ENCODE measurements at places on chromosomes 5 and 9. TPM values are rescaled to one million over a fixed set of nuclear protein-coding genes. Genes with fewer than 3 reads are reported as not detected.
A peak's percentile ranks its signal among the peaks of the same experiment; 100 is the strongest.

DNA sequence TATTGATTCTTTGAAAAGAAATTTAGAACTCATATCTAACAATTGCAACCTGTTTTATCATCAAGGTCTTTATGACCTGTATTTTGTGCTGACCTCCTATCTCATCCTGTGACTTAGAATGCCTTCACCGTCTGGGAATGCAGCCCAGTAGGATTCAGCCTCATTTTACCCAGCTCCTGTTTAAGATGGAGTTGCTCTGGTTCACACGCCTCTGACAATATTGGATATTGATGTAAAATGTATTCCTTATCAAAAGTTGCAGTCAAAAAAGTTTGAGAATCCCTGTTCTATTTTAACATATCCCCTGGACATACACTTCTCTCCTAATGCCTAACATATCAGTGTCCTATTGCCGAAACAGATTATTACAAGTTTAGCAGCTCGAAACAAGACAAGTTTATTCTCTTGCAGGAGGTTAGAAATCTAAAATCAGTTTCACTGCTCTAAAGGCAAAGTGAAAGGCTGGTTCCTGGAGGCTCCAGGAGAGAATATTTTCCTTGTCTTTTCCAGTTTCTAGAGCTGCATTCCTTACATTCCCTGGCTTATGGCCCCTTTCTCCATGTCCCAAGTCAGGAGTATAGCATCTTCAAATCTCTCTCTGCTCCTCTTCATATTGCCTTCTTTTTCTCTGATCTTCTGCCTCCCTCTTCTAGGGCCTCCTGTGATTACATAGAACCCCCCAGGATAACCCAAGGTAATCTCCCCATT is 31.5 kb upstream of the LVRN start:
- DNase-seq, result no peak
- H3K4me3 ChIP-seq, result no peak overlapping the region
- no peaks in the 10 kb centered on the region for H3K4me1 ChIP-seq
- H3K27ac ChIP-seq, result no peak overlapping the region
- no peaks in the 10 kb centered on the region for H3K27me3 ChIP-seq
- H3K36me3 ChIP-seq, result no peaks in the 10 kb centered on the region

- no peak overlapping the region for H3K4me3 ChIP-seq
- DNase-seq, result no peak
- peaks cover 3% of the 10 kb centered on the region for H3K27me3 ChIP-seq
- no peak overlapping the region for H3K27ac ChIP-seq
- H3K4me1 ChIP-seq, result no peaks in the 10 kb centered on the region
Measured at GRCh38 chr5:138927979-138928378, 52.8 kb upstream of the LRRTM2 start.

DNA sequence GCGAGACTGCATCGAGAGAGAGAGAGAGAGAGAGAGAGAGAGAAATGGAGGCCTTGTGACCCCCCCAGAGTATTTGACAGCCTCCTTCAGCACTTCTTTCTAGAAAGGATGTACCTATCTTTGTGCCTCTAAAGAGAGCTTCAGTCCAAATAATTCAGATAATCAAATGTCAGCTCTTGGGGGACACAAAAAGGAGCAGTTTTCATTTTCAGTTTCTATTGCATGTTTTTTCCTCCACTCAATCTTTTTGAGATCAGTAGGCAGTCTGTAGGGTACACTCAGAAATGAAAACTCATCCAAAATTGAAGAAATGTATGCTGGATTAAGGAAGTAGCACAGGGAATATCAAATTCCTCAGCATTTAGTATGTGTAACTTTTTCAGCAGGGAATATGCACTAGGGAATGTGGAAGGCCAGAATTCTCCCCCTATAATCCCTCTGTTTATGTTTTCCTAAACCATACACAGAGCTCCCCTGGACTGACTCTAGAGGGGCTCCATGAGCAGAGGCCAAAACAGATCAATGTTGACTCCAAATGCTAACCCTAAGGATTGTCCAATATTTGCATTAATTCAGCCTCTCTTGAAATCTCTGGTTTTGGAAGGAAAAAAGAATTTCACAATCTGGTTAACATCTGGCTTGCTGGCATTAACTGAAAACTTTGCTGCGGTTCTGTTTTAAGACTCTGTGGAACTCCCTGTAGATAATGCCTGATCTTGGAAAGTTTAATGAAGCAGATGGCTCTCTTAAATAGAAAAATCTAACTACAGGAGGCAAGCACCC is 250.1 kb downstream of the CEMIP2 start:
- H3K27ac ChIP-seq, result no peak overlapping the region
- H3K36me3 ChIP-seq, result no peaks in the 10 kb centered on the region
- peaks cover 9% of the 10 kb centered on the region for H3K27me3 ChIP-seq
- DNase-seq, result no peak

DNA sequence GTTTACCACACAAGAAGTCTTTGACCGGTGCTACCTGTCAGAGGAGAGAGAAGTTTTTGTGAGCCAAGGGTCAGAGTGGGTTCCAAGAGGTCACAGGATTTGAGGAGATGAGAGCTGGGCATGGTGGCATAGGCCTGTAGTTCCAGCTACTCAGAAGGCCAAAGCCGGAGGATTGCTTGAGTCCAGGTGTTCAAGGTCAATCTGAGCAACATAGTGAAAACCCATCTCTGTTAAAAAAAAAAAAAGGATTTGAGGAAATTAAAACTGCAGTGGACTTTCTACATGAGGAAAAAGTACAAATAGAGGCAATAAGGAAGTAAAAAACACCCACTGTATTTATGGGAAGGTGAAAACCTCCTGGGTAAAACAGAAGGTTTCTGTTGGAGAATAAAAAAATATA is 63.8 kb downstream of the PHAX start:
- no peak for DNase-seq
- no peaks in the 10 kb centered on the region for H3K36me3 ChIP-seq
- peaks cover 6% of the 10 kb centered on the region for H3K4me1 ChIP-seq
- peaks cover 7% of the 10 kb centered on the region for H3K27me3 ChIP-seq
- no peak overlapping the region for H3K27ac ChIP-seq
- H3K4me3 ChIP-seq, result no peak overlapping the region

GRCh38 chr5:124001036-124001615 is 489.1 kb downstream of the CSNK1G3 start:
- H3K27me3 ChIP-seq, result no peaks in the 10 kb centered on the region
- no peak overlapping the region for H3K4me3 ChIP-seq
- no peaks in the 10 kb centered on the region for H3K36me3 ChIP-seq
- H3K27ac ChIP-seq, result no peak overlapping the region
- no peak for DNase-seq

GRCh38 chr5:133895979-133896845 is 72.2 kb downstream of the C5orf15 start:
- H3K36me3 ChIP-seq, result no peaks in the 10 kb centered on the region
- H3K4me3 ChIP-seq, result no peak overlapping the region
- peaks cover 7% of the 10 kb centered on the region for H3K27me3 ChIP-seq
- DNase-seq, result no peak
- H3K27ac ChIP-seq, result no peak overlapping the region

DNA sequence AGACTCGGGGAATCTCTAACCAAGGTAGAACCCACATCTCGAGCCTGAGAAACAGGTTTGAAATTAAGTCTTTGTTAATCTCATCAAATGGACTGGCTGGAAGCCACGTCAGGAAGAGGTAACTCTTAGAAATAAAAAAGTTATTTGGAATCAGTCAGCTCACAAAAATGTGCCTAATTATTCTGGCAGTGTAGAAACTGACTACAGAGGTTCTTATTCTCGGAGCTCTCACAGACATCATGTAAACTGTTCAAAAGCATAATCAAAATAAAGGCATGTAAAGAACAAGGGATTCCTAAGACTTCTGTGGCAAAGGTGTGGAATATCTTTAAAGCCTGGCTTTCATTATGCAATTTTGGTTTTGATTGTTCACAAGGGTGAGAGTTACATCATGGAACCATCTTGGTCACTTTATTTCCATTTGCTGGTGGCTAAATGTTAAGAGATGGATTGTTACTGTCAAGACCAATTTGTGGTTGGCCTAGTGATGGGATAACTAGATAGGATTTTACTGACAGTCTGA is 85.1 kb downstream of the OTULIN start:
- H3K27me3 ChIP-seq, result no peaks in the 10 kb centered on the region
- H3K4me3 ChIP-seq, result no peak overlapping the region
- H3K27ac ChIP-seq, result no peak overlapping the region
- peaks cover 12% of the 10 kb centered on the region for H3K4me1 ChIP-seq
- DNase-seq, result no peak

DNA sequence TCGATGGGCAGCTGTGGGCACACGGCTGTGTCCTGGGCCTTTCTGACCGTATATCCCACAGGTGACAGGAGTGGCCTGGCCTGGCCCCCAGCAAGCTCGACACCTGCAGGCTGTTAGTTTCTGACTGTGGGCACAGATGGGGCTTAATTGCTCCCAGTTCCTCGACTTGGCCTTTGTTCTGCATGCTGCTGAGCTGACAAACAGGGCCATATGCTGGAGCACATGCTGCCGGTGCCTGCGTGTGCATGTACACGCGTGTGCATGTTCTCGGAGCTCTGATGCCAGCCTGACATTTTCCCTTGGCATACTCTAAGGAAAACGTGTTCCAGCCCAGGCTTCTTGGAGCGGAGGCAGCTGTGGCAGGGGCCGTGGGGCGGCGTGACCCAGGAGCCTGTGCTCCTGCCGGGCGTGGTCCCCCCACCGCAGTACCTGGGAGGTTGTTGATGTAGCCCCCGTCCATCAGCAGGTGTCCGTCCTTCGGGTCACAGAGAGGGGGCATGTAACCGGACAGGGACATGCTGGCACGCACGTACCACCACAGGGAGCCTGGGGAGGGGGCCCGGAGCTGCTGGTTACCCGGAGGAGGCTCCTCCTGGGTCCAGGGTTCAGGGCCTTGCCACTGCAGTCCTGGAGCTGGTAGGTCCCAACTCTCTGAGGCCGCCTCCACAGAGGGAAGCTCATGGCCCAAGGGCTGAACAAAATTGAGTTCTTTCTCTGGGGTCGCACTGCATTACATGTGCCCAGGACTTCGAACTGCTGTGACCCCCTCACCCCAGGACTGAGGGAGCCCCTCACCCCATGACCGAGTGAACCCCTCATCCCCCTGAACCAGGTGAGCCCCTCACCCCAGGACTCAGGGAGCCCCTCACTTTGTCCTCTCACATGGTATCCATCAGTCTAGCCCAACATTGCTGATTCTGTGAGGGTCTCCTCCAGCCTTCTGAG is 4.1 kb upstream of the NSMF start:
- H3K4me1 ChIP-seq, result peaks cover 33% of the 10 kb centered on the region
- H3K27me3 ChIP-seq, result peaks cover 6% of the 10 kb centered on the region
- peak overlapping the region; percentile 15 for H3K4me3 ChIP-seq
- no peak for DNase-seq

DNA sequence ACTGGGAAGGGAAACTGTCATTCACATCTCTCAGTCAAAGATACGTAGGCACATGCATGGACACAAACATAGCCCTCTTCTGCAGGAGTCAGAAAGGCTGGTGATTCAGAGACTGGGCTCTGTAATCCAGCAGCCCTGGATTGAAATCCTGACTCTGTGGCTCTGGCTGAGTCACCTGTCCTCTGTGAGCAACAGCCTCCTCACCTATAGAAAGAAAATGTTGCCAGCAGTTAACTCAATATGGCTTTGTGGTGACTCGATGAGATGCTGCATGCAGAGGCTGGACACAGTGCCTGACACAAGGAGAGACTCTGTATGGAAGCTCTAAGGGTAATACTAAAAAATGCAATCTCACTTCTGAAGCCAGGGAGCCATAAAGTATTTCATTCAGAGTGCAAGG is 23.9 kb upstream of the CDKN2AIPNL start:
- H3K36me3 ChIP-seq, result no peaks in the 10 kb centered on the region
- no peak overlapping the region for H3K4me3 ChIP-seq
- H3K27me3 ChIP-seq, result no peaks in the 10 kb centered on the region
- DNase-seq, result no peak

DNA sequence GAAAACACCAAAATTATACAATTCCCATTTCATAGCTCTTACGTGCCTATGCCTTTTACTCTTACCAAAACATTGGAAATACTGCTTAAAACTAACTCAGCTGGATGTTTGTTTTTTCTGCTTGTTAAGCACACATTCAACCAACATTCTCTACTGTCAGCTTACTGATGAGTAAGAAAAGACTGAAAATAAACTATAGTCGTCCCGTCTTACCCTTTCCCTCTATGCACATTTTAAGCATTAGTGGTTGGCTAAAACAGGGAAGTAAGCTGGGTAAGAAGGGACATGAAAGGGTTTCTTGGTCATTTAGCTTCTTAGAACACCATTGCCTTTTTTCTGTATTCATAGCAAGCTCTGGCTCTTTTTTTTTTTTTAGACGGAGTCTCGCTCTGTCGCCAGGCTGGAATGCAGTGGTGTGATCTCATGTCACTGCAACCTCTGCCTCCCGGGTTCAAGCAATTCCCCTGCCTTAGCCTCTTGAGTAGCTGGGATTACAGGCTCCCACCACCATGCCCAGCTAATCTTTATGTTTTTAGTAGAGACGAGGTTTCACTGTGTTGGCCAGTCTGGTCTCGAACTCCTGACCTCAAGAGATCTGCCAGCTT is 232.1 kb upstream of the PCSK5 start:
- H3K36me3 ChIP-seq, result no peaks in the 10 kb centered on the region
- no peak for DNase-seq
- H3K27ac ChIP-seq, result no peak overlapping the region
- no peaks in the 10 kb centered on the region for H3K4me1 ChIP-seq
- no peak overlapping the region for H3K4me3 ChIP-seq

DNA sequence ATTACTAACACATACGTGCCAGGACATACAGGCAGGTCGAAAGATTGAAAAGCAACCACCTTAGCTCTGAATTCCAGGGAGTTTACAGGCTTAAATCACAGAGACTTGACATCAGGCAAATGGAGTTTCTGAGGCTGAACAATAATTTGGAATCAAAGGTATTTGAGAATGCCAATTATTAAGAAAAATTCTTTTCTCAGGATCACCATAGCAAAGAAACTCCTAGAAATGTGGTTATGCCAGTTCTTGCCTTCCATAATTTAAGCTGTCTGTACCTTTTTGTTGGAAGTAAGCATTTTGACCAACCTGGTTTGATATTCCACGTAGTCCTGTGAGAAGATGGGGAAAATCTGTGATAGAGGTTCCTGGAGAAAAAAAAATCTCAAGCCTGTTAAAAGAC is 312.4 kb upstream of the SMARCA2 start:
- no peaks in the 10 kb centered on the region for H3K36me3 ChIP-seq
- no peak for DNase-seq

GRCh38 chr5:38556599-38557307 is at the start of gene LIFR:
LIFR (minus strand) TSS chr5:38556646; CDS start chr5:38530647, 25,999 bp downstream.
- peaks cover 13% of the 10 kb centered on the region for H3K4me1 ChIP-seq
- H3K27me3 ChIP-seq, result peaks cover 61% of the 10 kb centered on the region
- DNase-seq, result peak; percentile 51

DNA sequence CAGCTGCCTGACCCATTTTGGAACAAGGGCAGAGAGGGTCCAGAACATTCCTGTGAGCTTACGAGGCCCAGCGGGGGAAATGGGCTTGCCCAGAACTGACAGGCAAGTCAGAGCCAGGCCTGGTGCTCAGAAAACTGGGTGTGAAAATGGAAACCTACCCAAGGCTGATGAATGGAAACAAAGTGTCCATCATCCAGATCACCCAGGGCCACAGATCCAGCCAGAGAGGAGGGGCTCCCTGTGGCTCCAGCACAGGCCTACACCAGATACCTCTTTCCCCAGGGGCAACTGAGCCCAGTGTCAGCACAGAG is 3.1 kb downstream of the CLTB start:
- peaks cover 4% of the 10 kb centered on the region for H3K36me3 ChIP-seq
- peaks cover 1% of the 10 kb centered on the region for H3K27me3 ChIP-seq
- H3K4me1 ChIP-seq, result peaks cover 29% of the 10 kb centered on the region
- no peak overlapping the region for H3K27ac ChIP-seq

Gene ANKRD31
- total RNA-seq, result 0.23 TPM

Gene CDH12
- total RNA-seq, result not detected

Gene PWWP2A
- total RNA-seq, result 24.9 TPM

Gene PRRX2
- 0.21 TPM for total RNA-seq

Gene POU5F2
- total RNA-seq, result 1.1 TPM

All from activated CD8-positive, alpha-beta T cell treated with anti-CD3 and anti-CD28 coated beads, Interleukin-2, amount 10 ng/mL, durations not matched to agents 7 days and 5 days (primary cell).